Stimulated activated CD4-positive, alpha-beta T cell treated with anti-CD3 and anti-CD28 coated beads, Interleukin-4, amount 100 ng/mL, for 4 hours (primary cell): ENCODE measurements at places on chromosomes 5 and 9.

DNA sequence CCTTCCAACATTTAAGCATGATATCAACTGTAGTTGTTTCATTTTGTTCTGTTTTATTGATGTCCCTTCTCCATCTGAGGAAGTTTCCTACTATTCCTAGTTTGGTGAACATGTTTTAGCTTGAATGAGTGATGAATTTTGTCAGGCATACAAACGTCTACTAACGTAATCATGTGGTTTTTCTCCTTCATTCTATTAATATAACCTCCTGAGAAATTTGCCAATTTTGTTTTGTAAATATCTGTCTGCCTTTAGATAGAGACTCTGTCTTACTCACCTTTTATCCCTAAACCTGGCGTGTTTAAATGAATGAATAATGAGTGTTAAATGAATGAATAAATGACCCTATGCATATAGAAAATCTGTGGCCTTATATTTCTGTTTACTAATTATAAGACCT, 26.5 kb upstream of the NREP start:
- DNase-seq = no peak

- DNase-seq = no peak
Observed at GRCh38 chr5:153439130-153439529, 51.3 kb upstream of the GRIA1 start.

GRCh38 chr9:132878695-132879456, at the start of gene SPACA9:
TSS of gene SPACA9 (plus strand) at chr9:132878898. CDS start at chr9:132883948, 5,050 bp downstream.
- DNase-seq = peak; percentile 35

DNA sequence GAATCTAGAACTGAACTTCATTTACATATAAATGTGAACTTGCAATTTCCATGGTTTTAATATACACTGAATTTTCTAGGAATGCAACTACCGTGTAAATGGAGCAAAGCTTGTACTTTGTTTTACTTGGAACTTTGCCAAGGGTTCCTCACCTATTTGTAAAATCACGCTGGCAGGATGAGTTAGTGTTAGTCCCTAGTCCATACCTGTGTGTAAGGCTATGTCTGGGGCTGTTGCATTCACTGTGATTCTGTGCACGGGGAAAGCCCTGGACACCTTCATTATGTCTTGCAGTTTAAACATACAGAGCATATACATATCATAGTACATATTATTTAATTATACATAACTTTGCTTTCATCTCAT, 119.9 kb downstream of the PAX5 start:
- no peak for DNase-seq

DNA sequence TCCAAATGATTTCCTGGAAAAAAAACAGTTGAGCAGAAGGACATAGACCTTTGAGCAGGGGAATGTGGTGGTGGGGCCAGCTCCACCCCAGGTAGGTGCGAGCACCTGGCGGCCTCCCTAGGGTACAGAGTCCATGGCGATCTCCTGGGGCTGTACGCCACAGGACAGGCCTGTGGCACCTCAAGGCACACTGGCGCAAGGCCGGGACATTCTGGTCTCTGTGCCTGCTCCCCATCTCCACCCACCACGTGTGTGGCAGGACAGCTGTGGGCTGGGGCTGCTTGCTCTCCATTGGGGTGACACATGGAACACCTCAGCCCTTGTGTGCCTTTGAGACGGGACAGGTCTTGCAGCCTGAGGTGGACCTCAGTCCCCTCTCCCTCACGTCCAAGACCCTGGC, 25.2 kb downstream of the WNK2 start:
- no peak for DNase-seq

GRCh38 chr5:103708601-103709000, 146.0 kb upstream of the NUDT12 start:
- no peak for DNase-seq

- DNase-seq = no peak
Observed at GRCh38 chr9:97596906-97597305, 36.3 kb downstream of the TSTD2 start.

- no peak for DNase-seq
Observed at GRCh38 chr9:33480976-33481375, 7.3 kb upstream of the NOL6 start.

- peak; percentile 6 for DNase-seq
Observed at GRCh38 chr5:78647351-78647818, 1.2 kb downstream of the LHFPL2 start.

DNA sequence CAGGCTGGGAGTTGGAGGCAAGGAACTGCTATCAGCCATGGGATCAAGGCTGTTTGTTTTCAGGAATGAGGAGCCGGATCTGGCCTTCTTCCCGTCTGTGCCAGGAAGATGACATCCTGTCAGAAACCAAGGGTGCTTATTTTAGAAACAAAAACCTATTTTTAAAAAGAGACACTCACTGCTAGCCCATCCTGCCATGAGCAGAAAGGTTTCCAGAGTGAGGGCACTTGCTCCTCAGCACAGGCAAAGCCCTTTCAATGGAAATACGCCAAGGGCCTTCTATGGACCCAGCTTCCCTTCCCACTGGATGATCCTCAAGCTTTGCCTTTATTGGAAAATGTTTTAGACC, 132.6 kb upstream of the FSTL4 start:
- no peak for DNase-seq

GRCh38 chr5:9818340-9818845, 188.2 kb upstream of the TAS2R1 start:
- DNase-seq = no peak

DNA sequence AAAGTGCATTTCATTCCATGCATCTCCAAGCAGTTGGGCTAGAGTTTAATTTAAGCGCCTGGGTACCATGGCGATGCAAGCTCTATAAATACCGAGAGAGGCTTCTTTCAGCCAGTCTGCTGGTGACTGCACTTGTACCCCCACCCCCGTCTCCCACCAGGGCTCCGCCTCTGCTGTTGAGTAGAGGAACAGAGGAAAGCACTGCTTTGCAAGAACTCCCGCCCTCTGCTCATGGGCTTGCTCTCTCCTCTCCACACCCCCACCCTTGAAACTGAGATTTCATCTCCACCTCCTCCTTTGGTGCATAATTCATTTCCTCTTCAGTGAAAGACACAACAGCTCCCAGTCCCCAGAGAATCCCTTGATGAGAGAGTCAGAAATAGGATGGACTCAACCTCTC, 5.1 kb upstream of the WWC1 start:
- no peak for DNase-seq
